ENCODE measurements at places on chromosomes 4 and X.

GRCh38 chrX:109475174-109475891 is 6.6 kb downstream of the GUCY2F start:
- no peak for DNase-seq

DNA sequence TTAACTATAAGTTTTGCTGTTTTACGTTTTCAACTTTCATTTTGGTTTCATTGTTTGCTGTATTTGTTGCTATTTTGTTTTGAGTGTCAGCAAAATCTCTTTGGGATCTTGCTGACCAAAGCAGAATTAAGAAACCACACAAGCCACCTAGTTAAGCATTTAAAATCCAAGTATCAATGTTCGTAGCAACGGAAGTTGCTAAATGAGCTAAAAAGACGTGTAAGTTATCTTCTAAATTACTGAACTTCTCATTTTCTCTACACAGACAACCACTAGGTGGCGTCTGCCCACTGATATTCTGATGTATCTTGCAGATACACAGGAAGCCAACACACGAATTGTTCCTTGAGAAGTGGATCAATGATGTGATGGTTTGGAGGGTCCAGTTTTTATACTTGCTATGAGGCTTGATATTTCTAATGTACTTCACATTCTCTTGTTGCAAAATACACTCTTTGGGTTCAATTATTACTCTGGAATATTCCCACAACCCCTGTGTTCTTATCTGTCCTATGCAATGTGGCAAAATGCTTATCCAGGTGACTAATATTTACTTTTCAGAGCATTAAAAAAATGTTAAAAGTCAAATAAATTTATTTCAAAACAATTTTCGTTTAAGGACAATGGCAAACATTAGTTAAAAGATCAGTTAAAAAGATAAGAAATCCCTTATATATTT is 250.5 kb downstream of the TECRL start:
- DNase-seq, result no peak

DNA sequence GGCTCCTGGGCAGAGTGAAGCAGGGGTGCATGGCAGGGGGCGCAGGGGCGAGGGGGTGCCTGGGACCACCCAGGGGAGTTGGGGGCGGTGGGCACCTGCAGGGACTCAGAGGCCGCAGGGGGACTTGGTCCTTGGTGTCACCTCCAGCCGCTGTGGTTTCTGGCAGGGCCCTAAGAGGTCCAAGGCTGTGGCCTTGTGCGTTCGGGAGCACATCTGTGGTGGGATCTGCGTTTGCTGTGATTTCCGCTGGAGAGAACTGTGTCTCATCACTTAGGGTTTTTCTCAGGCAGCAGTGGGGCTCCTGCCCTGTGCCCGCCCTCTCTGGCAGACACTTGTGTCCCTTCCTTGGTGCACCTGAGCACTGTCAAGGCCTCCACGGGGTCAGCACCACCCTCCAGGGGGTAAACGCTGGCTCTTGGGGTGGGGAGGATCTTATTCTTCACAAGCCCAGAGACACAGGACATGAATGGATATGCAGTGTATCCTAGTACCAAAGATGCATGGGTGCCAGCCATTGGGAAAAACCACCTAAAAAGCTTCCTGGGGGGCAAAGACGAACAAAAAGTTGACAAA is 66.5 kb downstream of the ACOX3 start:
- no peak for DNase-seq

DNA sequence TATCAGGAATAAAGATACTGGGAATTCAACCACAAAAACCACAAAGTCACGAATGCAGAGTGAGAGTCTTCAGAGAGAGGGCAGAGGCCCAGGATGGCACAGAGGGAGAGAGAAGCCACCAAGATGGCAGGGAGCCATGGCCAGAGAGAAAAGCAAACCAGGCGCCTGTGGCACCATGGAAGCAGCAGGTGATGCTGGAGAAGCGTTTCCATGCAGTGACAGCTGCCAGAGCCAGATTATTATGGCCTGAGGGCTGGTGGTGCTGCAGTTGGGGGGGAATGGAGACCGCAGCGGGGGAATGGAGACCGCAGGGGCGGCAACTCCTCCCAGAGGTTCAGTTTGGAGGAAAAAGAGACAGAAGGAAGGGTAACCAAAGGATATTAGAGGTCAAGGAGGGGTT is 5.8 kb downstream of the TAFAZZIN start:
- no peak for DNase-seq

- no peak for DNase-seq
Observed at GRCh38 chrX:39911278-39911897, 186.4 kb downstream of the BCOR start.

DNA sequence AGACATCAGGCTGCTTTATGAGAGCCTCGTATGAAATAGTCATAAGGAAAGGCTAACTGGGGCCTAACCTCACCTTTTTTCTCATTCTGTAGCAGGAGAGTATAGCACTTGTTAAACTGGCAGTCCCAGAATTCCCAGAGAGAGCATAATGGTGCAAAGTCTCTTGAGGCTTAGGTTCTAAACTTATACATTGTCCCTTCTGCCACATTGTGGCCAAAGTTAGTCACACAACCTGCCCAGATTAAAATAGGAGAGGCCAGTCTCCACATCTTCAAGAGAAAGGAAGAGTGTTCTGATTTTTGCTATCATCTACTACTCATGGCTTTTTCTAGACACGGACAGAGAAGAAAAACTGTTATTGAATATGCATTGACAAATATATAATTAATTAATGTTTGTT is 1588.9 kb upstream of the PCDH7 start:
- no peak for DNase-seq

DNA sequence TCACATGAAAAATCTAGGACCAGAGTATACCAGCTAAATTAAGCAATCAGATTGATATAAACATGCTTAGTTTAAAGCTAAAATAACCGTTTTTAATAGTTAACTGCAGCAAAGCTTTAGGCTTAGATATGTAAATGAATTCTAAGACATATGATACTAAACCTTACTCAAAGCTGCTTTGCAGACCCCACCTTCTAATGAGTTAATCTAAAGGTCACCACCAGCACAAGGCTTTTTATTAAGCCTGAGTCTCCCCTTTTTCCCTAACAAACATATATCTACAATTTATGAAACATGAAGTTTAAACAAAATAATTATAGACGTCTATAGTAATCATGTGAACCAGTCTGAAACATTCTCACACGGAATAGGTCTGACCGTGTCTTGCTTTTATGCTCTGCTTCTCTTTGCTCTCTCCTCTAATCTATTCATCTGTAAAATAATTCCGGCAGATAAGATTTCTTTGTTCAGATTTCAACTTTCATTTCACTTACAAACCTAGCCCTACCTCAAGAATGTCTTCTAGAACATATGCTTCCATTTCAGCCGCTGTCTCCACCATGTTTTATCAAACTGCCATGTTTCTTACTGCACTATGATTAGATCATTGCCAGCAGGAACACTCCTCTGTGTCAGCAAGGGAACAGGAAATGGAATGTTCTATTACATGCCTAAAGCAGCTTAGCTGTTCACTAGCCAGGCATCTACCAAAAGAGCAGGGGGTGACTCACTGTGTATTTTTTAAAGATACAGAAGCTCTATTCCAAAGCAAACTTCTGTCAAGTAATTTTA is 35.9 kb downstream of the ANKRD17 start:
- DNase-seq, result no peak

DNA sequence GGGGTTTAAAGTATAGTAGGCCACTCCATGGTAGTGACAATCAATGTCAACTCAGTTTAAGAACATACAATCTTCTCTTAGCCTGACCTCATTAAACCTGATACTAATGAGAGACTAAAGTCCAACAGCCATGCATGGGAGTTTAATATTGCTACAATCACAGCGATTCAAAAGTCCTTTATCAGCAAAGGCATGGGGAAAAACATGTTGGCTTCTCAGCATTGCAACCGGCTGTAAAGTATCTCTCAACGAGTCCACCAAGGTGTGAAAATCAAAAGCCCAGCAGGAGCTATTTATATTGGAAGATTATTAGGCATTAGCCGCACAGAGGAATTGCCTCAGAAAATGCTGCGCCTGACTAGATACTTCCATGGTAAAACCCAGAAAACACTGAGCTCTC is 256.7 kb upstream of the PGRMC2 start:
- no peak for DNase-seq

- DNase-seq, result no peak
Observed at GRCh38 chrX:18647621-18648020, 24.3 kb downstream of the RS1 start.

- DNase-seq, result peak; percentile 34
Observed at GRCh38 chr4:155953151-155954117, at the start of gene CTSO. Gene CTSO (minus strand): TSS chr4:155953866. CDS start chr4:155953847, 19 bp downstream.

DNA sequence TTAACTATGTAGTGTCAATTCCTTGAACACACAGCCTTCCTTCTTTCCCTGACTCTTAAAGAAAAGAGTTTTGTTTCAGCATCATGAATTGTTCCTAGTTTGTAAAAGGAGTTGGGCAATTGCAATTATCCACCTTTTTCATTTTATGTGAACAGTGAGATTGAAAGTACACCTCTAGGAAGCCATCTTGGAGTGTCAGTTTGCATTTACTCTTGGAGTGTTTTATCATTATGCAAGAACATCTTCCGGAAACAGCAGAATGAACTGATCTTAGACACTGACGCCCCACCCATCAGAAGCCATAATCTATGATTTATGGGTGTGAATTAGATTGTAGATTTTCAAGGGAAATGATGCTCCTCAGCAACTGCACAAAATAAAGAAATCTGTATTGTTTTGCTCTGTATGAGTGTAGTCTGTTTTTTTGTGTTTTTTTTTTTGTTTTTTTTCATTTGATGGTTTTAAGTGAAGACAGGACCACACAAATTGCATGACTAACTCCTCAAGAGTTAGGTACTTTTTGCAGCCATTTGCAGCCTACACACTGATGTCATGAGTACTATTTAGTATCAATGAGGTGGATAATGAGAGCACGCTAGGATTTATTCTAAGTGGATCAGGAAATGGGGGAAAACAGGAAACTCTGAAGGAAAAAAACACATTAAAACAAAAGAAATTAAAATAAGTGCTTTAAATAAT is 19.5 kb upstream of the FGF2 start:
- no peak for DNase-seq

DNA sequence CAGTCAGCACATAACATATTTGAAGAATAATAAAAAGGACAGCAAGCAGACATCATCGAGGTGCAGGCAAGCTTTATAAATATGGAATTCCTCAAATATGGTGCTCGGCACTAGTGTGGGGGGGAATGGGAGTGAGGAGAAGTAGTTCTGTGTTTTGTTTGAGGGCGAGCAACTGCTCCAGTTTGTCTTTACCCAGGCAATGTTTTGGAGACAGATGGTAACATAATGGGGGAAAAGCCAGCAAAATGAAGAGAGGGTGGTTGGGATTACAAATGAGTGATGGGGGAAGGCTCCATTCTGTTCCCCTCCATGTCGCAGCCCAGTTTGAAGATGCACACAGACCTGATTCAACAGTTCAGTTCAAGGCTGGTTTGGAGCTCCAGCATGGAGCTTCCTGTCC is 572.9 kb upstream of the DIPK2B start:
- DNase-seq, result no peak
